Thoracic aorta (tissue), 2 donors: ENCODE measurements at places on chromosomes 4 and X. TPM values are rescaled to one million over a fixed set of nuclear protein-coding genes. Genes with fewer than 3 reads are reported as not detected.

The TMPRSS11E gene
- total RNA-seq, result not detected

The ZNF718 gene
- total RNA-seq, result 11.5 TPM

The EGFL6 gene
- not detected for total RNA-seq

The FAM184B gene
- total RNA-seq, result not detected

- no peak overlapping the region for H3K27ac ChIP-seq
- no peaks in the 10 kb centered on the region for H3K4me1 ChIP-seq
- H3K4me3 ChIP-seq, result no peak overlapping the region
- no peaks in the 10 kb centered on the region for H3K36me3 ChIP-seq
- DNase-seq, result no peak
Observed at GRCh38 chr4:44984083-44984482, 257.7 kb upstream of the GNPDA2 start.

- no peak for DNase-seq
- peaks cover 7% of the 10 kb centered on the region for H3K36me3 ChIP-seq
- H3K27ac ChIP-seq, result no peak overlapping the region
- no peak overlapping the region for H3K4me3 ChIP-seq
Observed at GRCh38 chr4:6854098-6854744, 55.4 kb upstream of the TBC1D14 start.

DNA sequence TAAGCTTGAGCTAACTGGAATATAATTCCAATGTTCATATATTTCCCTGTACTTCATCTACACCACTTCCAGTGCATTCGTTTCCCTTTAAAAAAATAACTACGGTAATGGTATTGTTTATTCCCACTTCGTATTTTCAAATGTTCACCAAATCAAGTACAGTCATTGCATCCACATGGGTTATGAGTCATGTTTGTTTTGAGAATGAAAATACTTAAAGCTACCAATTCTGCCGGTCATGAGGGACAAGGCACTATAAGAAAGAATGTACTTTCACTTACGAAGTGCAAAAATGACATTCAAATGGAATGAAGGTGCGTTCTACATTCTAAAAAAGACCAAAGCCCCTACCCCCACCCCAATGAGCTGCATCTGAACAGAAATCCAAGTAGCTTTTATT, 174.4 kb upstream of the FGF13 start:
- H3K27ac ChIP-seq, result no peak overlapping the region
- DNase-seq, result no peak
- H3K27me3 ChIP-seq, result no peaks in the 10 kb centered on the region
- no peak overlapping the region for H3K4me3 ChIP-seq

DNA sequence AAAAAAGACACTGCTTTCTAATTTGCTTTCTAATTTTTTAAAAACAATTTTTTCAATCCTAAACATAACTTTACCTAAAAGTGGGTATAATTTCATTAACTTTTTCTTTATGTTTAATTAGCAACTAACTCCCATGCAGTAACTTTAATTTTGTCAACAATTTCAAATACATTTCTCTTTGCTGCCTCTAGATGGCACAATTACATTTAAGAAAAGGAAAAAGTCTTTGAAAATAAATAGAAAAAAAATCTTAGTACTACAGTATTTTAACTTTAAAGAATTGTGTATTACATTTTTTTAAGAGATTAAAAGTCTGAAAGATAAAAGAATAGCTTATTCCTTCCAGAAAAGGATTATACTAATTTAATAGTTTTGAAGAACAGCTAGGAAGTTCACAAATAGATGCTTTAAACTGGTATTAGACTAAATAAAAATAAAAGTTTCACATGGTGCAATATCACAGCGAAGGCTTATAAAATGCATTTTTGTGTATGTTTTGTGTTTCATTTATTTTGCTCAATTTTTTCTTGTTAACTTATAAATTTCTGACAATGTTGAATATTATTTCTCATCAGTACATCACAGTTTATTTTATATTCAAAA, 105.1 kb downstream of the ADGRA3 start:
- no peaks in the 10 kb centered on the region for H3K27me3 ChIP-seq
- H3K4me3 ChIP-seq, result no peak overlapping the region
- H3K36me3 ChIP-seq, result no peaks in the 10 kb centered on the region
- no peaks in the 10 kb centered on the region for H3K4me1 ChIP-seq

DNA sequence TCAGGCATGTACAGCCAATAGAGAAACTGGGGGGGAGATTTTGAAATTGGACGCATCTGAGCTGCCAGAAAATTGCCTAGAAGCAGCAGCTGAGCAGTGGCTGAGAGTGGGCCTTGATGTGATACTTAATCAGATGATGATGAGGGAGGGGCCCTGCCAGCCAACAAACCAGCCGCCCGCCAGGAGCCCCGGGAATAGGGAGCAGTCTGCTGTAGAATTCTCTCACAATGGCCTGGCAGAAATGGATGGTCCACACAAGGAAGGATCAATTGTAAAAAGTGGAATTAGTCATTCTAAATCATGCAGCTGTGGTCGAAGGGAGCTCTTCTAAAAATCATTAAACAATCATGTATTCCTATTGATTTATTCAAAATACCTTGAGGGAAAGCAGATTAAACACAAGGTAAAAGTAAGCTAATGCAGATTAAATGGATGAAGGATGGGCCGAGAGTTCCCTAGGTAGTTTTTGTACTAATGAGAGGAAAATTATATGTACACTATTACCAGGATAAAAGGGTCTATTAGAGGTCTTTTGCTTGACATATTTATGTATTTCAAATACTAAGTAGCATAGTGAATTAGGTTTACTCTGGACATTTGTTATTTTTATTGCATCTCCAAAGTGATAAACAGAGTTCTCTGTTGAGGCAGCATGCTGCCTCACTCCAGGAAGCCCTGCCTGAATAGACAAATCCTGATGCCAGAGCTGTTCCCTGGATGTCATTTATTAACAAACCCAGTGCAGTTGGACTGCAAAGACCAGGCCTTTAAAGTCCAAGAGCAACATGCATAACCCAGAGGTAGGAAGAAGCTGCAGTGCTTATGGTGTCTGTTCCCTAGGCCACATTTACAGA, 91.3 kb downstream of the NKX6-1 start:
- H3K4me1 ChIP-seq, result no peaks in the 10 kb centered on the region
- no peaks in the 10 kb centered on the region for H3K27me3 ChIP-seq
- H3K4me3 ChIP-seq, result no peak overlapping the region
- H3K36me3 ChIP-seq, result no peaks in the 10 kb centered on the region
